Stimulated activated CD4-positive, alpha-beta T cell treated with anti-CD3 and anti-CD28 coated beads, Interleukin-15, amount 100 ng/mL, for 48 hours (primary cell): ENCODE measurements at places on chromosomes 12 and 14.

- DNase-seq: no peak
Measured at GRCh38 chr12:94169966-94170689, 21.8 kb downstream of the PLXNC1 start.

- DNase-seq: no peak
Measured at GRCh38 chr14:50864946-50865345, 6.9 kb upstream of the ABHD12B start.

DNA sequence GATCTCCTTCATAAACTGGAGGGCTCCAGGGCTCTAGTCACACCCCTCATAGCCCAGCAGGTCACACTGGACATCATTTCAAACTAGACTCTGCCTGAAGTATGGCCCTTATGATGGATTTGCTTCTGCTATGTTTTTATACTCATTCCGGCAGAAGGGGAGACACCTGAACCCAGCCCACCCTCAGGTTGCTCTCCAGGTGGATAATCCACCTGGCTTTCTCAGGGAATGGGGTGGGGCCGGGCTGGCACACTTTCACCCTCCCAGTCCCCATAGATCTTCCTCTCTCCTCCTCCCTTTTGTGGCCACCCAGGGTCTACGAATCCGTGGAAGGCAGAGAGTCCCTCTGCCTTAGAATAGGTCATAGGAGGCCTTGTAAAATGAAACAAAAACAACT, 9.8 kb upstream of the KRT73 start:
- DNase-seq: no peak

GRCh38 chr12:7162691-7163114, 26.8 kb upstream of the PEX5 start:
- DNase-seq: peak; percentile 11

GRCh38 chr14:89748004-89748403, 206.5 kb downstream of the EFCAB11 start:
- peak; percentile 32 for DNase-seq
